Umbilical cord (tissue), 2 donors: ENCODE measurements at places on chromosomes 7 and 10. TPM values are rescaled to one million over a fixed set of nuclear protein-coding genes. Genes with fewer than 3 reads are reported as not detected.

DNA sequence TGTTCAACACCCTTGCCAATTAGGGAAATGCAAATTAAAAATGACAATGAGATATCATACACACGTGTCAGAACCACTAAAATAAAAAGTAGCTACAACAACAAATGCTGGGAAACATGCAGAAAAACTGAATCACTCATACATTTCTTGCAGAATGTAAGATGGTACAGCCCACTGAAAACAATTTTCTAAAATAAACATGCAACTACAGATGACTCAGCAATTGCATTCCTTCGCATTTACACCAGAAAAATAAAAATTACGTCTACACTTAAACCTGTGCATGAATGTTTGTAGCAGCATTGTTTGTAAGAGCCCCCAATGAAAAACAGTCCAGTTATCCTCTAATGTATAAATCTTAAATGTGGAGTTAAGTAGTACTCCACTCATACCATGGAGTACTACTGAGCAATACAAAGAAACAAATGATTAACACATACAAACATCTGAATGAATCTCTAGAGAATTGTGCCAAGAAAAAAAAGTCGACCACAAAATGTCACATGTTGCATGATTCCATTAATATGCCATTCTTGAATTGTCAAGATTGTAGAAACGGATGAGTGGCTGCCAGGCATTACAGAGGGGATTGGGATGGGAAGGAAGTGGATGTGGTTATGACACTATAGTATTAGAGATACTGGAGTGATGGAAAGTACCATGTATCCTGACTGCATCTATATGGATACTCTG lies 134.6 kb upstream of the NPSR1 start:
- no peak for DNase-seq

PRLHR gene
- total RNA-seq: 1.4 TPM

NPTX2 gene
- total RNA-seq: 14.7 TPM

DNA sequence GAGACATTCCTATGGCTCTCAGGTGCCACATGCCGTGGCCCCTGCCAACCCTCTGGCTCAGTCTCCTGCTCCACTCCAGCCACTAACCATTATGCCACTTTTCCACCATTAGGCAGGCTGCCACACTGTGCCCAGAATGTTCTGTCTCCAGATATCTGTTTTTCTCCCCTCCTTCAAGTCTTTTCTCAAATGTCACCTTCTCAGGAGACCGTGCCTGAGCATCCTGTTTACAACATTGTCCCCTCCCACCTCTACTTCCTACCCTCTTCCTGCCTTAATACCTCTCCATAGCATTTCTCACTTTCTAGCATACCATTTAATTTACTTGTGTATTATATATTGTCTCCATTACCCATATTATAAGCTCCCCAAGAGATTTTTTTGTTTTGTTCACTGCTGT lies 162.5 kb upstream of the LYZL2 start:
- DNase-seq: no peak

MOGAT3 gene
- total RNA-seq: 3.9 TPM

HMX3 gene
- 2.6 TPM for total RNA-seq

DNA sequence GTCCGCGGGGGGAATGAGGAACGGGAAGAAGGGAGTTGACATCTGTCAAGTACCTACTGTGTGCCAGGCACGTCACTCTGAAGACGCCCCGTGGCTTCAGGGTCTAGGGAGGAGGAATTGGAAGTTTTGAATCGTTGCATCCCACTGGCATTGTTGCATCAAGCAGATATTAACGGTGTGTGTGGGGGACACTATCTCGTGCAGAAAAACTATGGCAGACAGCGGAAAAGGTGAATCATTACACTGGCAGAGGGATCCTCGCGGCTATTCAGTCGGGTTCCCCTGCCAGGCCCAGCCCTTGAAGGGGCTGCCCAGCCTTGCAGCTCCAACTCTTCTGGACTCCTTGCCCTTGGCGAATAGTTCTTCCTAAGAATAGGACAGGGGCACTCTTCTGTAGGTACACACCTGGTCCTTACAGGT lies 1.0 kb upstream of the KIAA1549 start:
- no peak for DNase-seq

DNA sequence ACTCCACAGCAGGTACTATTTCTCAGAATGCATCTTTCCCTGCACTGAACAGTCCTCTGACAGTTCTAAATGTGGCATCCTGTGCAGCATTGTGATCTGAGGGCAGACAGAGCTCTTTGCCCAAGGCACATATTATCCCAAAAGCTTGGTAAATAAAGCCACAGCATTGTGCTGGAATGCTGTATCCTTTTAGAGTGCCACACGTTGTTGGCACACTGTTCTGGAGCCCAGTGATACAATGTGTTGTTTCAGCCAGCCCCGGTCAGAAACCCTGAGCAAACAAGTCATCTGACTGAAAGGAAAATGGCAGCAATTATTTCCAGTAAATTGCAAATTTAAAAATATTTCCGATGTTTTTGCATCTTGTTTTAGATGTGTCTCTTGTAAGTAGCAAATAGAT lies 45.4 kb downstream of the NAMPT start:
- no peak for DNase-seq

DNA sequence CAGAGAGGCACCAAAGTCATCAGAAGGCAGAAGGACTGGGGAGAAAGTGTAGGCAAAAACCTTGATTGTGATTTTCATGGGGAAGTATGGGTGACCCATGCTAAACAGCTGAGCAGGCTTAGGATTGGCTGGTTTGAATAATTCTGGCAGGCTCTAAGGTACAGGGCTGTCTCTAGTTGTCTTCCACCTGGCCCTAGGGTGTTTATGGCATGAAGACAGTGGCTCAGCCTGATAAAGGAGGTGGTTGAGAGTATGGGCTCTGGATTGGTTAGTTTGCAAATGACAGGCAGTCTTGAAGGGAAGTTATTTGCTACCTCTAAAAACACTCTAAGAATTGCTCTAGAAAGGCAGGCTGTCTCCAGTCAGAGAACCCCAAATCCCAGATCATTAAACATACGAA lies 100.3 kb downstream of the STRA8 start:
- no peak for DNase-seq

DNA sequence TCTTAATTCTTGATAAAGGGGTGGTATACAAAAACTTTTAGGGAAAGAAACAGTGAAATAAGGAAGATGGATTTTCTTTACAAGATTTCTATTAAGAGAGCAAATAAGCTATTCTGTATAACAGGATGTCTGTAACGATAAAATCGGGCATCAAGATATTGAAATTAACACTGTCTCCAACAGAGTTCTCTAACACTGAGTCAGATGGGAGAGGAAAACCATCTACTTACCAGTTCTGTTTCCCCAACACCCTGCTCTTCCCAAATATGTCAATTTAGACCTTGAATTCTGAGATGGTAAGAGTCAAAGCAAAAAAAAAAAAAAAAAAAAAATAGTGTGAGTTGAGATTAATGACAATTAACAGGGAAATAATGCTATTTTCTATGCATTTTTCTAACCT lies 23.0 kb downstream of the SMURF1 start:
- no peak for DNase-seq

DNA sequence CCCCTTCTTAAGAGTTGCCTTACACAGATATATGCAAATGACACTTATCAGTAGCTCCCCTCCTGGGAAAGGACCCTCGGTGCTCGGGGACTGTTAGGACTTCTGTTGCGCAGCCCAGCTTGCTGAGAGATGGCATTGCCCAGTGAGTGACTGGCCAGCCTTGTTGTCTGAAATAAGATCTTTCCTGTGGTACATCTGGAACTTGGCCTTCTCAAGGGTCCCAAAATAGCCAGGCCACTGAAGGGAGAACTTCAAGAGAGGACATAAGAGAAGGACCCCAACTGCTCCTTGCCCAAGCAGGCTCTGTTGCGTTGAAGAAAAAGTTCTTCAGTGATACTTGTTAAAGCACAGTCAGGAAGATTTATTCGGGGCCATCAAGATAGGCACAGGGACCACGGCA lies 17.3 kb downstream of the BAG3 start:
- no peak for DNase-seq
